AG08395 (cell line): ENCODE measurements at places on chromosomes 4 and X.

DNA sequence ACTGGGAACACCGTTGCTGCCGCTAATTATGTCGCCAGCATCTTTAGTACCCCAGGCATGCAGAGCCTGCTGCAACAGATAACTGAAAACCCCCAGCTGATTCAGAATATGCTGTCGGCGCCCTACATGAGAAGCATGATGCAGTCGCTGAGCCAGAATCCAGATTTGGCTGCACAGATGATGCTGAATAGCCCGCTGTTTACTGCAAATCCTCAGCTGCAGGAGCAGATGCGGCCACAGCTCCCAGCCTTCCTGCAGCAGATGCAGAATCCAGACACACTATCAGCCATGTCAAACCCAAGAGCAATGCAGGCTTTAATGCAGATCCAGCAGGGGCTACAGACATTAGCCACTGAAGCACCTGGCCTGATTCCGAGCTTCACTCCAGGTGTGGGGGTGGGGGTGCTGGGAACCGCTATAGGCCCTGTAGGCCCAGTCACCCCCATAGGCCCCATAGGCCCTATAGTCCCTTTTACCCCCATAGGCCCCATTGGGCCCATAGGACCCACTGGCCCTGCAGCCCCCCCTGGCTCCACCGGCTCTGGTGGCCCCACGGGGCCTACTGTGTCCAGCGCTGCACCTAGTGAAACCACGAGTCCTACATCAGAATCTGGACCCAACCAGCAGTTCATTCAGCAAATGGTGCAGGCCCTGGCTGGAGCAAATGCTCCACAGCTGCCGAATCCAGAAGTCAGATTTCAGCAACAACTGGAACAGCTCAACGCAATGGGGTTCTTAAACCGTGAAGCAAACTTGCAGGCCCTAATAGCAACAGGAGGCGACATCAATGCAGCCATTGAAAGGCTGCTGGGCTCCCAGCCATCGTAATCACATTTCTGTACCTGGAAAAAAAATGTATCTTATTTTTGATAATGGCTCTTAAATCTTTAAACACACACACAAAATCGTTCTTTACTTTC, 1.8 kb downstream of the UBQLN2 start:
- DNase-seq: no peak

- DNase-seq: no peak
These were observed 979 bp downstream of the EFNB1 start for GRCh38 chrX:68829582-68830418.

GRCh38 chr4:47714269-47714668, 123.6 kb downstream of the CORIN start:
- DNase-seq: no peak

DNA sequence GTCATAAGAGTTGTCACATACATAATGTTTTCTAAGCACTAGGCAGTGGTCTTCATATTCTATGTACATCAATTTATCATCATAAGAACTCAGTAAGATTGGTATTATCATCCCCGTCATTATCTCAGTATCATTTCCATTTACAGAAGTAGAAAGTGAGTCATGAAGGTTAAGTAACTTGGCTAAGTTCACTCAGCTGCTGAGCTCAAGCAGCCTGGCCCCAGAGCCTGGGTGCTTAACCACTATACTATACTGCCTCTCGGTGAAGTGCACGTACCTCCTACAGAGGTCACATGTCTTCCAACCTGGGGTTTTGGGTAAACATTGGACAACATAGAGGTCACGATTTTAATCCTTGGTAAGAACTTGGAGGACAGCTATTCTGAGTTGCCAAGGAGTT, 161.5 kb upstream of the GATB start:
- DNase-seq: no peak

GRCh38 chr4:2637956-2638552, 101.6 kb downstream of the FAM193A start:
- no peak for DNase-seq

- no peak for DNase-seq
These were observed 11.5 kb downstream of the CPLX1 start for GRCh38 chr4:814312-814850.

- no peak for DNase-seq
These were observed 86.7 kb upstream of the TRIM2 start for GRCh38 chr4:153117554-153117953.

GRCh38 chrX:120840827-120841226, 34.8 kb downstream of the CT47B1 start:
- DNase-seq: peak; percentile 65

GRCh38 chr4:3031357-3032082, 42.8 kb downstream of the HTT-AS start:
- no peak for DNase-seq

- no peak for DNase-seq
These were observed 266.7 kb upstream of the MAGEB2 start for GRCh38 chrX:29948653-29949052.

- DNase-seq: no peak
These were observed 129.4 kb downstream of the CLCN4 start for GRCh38 chrX:10286195-10286594.

DNA sequence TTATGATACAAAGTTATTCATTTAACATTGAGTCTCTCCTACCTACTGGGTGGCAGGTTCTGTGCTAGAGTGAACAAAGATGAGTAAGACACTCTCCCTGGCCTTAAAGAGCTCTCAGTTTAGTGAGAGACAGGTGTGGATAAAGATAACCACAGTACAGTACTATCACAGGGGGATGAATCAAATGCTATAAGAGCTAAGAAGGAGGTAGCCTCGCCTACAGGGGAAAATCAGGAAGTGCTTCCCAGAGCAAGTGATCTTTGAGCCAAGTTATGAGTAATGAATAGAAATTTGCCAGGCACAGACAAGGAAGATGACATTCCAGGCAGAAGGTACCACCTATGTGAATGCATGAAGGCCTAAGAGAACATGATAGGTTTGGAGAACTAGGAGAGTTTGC, 3.4 kb upstream of the IGBP1 start:
- peak; percentile 7 for DNase-seq

DNA sequence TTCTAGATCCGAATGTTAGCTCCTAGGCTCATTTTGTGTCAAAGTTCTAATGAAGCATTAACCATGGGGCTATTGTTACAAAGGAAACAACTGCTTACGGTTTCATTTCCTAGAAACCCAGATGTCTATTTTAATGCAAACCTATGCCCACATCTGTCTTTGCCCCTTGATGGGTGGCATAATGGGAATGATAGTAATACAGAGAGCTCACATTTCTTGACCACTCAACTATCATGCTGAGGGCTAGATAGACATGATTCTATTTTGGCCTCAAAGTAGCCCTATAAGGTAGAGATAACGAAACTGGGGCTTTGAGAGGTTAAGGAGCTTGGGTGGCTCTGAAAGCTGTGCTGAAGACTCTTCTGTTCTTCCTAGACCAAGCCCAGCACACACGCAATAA, 1.9 kb downstream of the TLR7 start:
- DNase-seq: no peak

GRCh38 chrX:136209016-136209738, 42.0 kb downstream of the MAP7D3 start:
- peak; percentile 62 for DNase-seq

GRCh38 chr4:123418351-123418931, 21.8 kb downstream of the SPRY1 start:
- DNase-seq: peak; percentile 90

- DNase-seq: no peak
These were observed 79.2 kb downstream of the USP9X start for GRCh38 chrX:41164449-41164848.

DNA sequence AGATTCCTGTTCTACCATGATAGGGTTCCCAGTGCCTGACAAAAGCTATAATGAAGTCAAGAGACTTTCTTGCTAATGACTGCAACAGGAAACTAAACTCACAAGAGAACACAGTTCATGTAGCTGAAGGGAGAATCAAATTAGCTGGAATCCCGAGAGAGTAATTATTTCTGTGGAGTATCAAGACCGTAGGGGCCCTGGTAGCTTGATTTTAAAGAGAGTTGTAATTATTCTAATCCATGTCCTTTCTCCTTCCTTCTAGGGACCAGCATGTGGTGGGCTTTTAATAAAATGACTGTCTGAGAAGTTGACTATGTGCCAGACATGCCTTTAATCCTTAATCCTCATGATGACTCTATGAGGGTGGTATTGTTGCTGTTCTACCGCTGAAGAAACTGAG, 1.7 kb upstream of the TRPC5OS start:
- no peak for DNase-seq

- no peak for DNase-seq
These were observed 1865.5 kb upstream of the TENM3 start for GRCh38 chr4:180377741-180378140.

DNA sequence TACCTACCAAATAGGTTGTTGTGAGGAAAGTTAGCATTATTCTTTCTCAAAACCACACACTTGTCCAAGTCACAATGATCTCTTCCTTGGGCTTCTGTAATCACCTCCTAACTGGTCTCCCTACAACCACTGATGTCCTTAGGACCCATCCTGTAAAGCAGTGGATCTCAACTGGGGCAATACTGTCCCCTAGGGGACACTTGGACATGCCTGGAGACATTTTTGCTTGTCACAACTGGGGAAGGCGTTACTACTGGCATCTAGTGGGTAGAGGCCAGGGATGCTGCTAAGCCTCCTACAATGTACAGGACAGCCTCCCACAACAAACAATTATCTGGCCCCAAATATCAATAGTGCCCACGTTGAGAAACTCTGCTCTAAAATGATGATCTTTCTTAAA, 118.7 kb upstream of the AP1S2 start:
- peak; percentile 51 for DNase-seq

GRCh38 chrX:23901805-23902204, 5.9 kb downstream of the APOO start:
- DNase-seq: peak; percentile 67

DNA sequence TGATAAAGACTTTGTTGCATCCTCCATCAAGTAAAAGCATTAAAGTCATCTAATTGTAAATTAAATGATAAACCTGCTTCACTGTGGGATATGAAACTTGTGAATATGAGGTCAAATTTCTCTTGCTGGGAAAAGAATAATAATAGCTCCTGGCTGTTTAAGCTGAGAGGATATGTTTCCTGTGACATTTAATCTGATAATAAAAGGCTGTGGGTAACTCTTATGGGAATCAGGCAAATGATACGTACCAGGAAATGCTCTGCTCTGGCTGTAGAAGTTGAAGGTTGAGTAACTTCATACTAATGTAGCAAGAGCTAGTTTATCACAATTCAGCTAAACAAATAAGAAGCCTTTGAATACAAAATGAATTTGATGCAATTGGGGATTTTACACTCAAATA, 574.6 kb downstream of the RAPGEF2 start:
- DNase-seq: no peak

DNA sequence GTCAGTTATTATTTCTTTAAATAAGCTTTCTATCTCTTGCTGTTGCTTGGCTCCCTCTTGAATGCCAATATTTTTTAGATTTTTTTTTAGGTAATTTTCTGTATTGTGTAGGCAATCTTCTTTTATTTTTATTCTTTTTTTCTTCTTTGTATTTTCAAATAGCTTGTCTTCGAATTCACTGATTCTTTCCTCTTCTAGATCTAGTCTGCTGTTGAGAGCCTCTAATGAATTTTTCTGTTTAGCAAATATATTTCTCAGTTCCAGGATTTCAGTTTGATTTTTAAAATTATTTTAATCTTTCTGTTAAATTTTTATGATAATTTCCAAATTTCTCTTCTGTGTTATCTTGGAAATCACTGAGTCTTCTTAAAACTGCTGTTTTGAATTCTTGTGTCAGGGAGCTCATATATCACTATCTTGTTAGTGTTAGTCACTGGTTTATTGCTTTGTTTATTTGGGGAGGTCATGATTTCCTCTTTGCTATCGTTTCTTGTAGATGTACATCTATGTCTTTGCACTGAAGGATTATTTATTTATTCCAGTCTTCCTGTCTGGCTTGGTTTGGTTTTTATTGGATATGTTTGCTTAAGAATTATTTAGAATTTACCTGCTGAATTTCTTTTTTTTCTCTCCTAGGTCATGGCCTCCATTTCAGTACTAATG, 39.9 kb upstream of the GPRIN3 start:
- no peak for DNase-seq
